HS-5 (cell line): ENCODE measurements at places on chromosomes 2 and 18.

GRCh38 chr2:18614041-18614440 lies 24.7 kb upstream of the NT5C1B start:
- DNase-seq, result no peak

DNA sequence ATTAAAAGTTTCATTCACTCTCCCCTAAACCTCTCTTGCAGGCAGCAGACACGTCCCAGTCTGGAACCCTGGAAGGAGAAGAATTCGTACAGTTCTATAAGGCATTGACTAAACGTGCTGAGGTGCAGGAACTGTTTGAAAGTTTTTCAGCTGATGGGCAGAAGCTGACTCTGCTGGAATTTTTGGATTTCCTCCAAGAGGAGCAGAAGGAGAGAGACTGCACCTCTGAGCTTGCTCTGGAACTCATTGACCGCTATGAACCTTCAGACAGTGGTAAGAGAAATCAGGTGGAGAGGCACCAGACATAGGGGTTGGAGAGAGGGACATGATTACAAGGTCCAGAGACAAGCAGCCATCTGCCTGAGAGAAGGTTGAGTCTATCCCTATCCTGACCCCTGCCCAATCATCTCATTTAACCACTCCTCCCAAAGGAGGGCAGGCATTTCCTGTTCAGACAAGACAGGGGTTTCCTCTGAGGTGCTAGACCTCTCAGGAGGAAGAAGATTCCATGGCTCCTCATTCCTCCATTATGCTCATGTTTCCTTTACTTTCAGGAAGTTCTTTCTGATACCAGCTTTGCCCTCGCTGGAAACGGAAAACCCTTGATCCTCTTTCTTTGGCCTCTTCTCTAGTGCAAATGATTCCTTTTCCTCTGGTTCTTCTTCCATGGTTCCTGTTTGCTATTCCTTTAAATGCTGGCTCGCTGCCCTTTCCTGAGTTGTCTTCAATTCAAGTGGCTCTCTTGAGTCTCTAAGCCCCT lies 15.1 kb downstream of the PLCD4 start:
- no peak for DNase-seq

DNA sequence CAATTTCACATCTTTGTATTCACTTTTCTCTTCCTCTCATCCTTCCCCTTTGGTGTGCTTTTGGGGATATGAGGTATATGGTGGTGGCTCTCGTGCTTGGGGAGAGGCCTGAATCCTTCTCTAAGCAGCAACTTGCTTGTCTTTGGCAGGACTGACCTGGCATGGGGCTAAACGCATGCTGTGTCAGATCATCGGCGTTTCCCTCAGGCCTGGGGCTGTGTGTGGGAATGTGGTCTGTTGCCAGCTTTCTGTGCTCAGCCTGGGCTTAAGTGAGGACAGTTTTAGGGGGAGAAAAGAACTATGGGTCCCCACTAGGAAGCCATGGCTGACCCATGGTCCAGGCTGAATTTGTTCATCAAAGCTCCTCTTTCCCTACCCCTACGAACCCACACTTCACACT lies 60.7 kb downstream of the TET3 start:
- DNase-seq, result no peak

GRCh38 chr2:24618144-24618543 lies 127.1 kb downstream of the NCOA1 start:
- DNase-seq, result no peak
